ENCODE measurements at places on chromosomes 6 and 20.

DNA sequence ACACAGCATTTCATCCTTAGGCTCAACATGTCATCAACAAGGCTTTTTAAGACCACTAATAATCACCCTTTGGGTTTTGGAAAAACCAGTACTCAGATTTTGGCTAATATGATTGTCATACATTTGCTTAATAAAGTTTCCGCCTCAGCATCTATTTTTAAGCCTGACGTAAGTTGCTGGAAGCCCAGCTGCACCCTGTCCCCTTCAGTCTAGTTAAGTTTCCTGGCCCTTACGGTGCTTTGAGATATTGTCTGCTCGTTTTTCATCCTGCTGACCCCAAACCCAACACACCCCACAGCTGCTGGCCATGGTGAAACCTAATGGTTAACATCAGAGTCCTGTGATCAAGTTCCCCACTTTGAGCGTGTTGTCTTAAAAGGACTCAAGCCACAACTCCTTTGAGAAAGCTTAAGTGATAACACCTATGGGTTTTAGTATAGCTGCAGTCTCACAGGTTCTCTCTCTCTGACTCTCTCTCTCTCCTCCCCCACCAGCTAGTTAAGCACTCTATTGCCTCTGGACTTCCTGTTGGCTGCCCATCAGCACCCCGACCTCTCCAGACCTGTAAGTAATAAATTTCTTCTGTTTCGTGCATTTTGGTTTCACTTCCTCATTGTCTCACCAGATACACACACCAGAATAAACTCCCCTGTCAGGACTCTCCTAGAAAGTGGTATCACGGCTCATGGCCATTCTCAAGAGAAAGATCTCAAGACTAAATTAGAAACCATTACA, 802.0 kb downstream of the C6orf118 start:
- DNase-seq, result no peak
- H3K27ac ChIP-seq, result no peak overlapping the region
- H3K36me3 ChIP-seq, result no peaks in the 10 kb centered on the region
- no peaks in the 10 kb centered on the region for H3K27me3 ChIP-seq

- H3K36me3 ChIP-seq, result no peaks in the 10 kb centered on the region
- peaks cover 92% of the 10 kb centered on the region for H3K4me1 ChIP-seq
- H3K4me3 ChIP-seq, result no peak overlapping the region
- no peak for DNase-seq
- H3K27ac ChIP-seq, result peak overlapping the region; percentile 98
- H3K27me3 ChIP-seq, result no peaks in the 10 kb centered on the region
These were observed 78.4 kb upstream of the CCN6 start for GRCh38 chr6:111975466-111975865.

DNA sequence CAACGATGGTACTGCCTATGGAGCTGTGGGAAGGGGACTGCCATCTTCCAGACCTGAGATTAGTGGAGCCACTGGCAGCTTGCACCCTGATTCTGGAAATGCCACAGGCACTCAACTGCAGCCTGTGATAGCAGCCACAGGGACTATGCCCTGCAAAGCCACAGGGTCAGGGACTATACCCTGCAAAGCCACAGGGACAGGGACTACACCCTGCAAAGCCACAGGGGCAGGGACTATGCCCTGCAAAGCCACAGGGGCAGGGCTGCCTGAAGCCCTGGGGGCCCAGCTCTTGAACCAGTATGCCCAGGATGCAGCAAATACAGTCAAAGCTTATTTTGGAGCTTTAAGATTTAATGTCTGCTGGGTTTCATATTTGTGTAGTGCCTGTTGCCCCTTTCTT, 346.6 kb downstream of the C6orf118 start:
- H3K27me3 ChIP-seq, result no peaks in the 10 kb centered on the region
- H3K4me1 ChIP-seq, result no peaks in the 10 kb centered on the region
- H3K4me3 ChIP-seq, result no peak overlapping the region
- H3K27ac ChIP-seq, result no peak overlapping the region

DNA sequence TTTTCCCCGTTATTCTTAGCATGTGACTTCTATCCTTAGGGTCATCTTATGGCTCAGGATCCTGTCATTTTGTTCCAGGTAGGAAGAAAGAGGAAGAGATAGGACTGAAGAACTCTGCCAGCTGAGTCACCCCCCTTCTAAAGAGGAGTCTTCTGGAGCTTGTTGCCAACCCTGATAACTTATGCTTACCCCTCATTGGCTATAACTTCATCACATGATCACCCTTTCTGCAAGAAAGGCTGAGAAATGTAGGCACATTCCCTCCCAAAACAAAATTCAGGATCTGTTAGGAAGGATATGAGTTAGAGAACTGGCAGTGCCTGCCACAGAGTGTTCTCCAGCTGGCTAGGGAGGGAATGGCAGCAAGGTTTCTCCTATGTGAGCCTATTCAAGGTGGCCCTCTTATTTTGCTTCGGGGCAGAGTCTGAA, 35.6 kb downstream of the ARFGEF2 start:
- no peak for DNase-seq
- H3K27ac ChIP-seq, result no peak overlapping the region
- H3K36me3 ChIP-seq, result peaks cover 76% of the 10 kb centered on the region
- H3K4me3 ChIP-seq, result no peak overlapping the region
- H3K27me3 ChIP-seq, result no peaks in the 10 kb centered on the region
- H3K4me1 ChIP-seq, result no peaks in the 10 kb centered on the region

DNA sequence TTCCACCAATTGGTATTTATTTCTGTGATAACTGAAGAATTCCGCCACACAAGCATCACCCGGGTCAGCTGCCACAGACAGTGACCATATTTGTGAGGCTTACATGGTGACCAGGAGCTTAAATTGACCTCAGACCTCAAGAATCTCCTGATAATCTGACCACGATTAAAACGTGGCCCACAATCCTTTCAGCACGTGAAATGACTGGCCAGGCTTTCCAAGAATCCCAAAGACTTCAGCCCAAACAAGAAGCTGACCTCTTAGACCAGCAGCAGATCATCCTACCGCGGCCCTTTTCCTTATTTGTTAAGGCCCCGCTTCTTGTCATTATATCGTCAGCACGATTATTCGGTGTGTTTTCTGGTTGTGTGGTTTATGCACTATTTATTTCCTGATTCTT, 45.6 kb upstream of the CD93 start:
- no peak for DNase-seq
- H3K4me1 ChIP-seq, result no peaks in the 10 kb centered on the region
- no peaks in the 10 kb centered on the region for H3K27me3 ChIP-seq
- no peak overlapping the region for H3K4me3 ChIP-seq

GRCh38 chr6:125528621-125529041, 220.8 kb upstream of the HEY2 start:
- no peak overlapping the region for H3K27ac ChIP-seq
- peaks cover 3% of the 10 kb centered on the region for H3K4me1 ChIP-seq
- no peaks in the 10 kb centered on the region for H3K36me3 ChIP-seq
- H3K27me3 ChIP-seq, result peaks cover 31% of the 10 kb centered on the region

GRCh38 chr6:82348130-82348529, 15.5 kb upstream of the TPBG start:
- peaks cover 9% of the 10 kb centered on the region for H3K27me3 ChIP-seq
- H3K4me1 ChIP-seq, result no peaks in the 10 kb centered on the region
- no peak for DNase-seq
- H3K4me3 ChIP-seq, result no peak overlapping the region

DNA sequence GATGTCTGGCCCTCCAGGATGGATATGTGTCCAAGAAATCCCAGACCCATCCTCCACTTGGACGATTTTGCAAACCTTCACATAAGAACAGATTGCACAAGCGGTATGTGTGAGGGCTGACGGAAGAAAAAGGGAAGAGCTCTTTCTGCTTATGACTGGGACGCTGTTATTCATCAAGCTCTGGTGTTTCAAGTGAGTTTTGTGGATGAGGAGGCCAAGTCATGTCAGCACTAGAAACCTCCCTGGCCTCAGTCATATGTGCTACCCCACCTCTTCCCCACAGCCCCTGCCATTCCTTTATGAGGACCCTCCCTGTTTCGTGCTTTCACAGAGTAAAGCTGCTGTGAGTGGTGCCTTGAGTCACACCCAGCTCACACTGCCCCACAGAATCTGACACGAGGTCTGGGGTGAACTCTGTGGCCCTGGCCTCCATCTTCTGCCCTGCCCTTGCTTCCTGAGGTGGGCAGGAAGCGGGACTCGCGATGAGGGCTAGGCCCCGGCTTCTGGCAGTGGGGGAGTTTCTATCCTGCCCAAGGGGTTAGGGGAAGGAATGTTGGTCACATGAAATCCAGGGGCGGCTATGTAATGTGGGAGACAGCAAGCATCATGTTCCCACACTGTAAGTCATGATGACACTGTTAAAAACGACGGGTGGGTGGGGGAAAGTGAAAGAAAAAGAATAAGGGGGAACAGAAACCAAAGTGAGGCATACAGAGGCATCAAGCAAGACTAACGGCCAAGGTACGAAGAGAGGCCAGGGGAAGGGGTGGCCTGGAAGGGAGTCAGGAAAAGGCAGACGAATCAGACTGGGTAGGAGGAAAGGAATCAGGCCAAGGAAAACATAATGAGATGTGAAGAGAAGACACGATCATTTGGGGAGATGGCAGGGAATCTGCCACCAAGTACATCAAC, 78.1 kb downstream of the PRDM1 start:
- H3K36me3 ChIP-seq, result peaks cover 2% of the 10 kb centered on the region
- H3K27ac ChIP-seq, result peak overlapping the region; percentile 54
- H3K4me3 ChIP-seq, result peak overlapping the region; percentile 9
- DNase-seq, result no peak

DNA sequence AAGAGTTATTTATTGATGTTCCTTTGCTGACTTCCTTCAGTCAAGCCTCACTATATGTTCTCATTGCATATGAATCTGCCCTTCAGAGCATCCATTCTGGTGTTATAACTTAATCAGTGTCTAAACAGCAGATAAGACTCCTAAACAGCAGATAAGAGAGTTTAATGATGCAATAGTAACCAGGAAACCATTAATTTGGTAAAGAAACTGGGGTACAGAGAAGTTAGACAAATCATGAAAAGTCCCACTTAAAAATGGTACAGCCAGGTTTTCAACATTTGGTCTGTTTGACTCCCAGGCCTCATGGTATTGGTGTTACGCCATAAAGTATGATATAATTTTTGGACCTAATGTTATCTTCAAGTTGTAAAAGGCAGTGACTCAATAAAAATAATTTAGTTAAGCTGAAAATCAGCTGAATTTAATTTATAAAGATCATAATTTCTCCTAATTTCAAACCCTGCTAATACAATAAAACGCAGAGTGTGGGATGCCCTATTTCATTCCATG, 127.4 kb upstream of the DST start:
- no peaks in the 10 kb centered on the region for H3K4me1 ChIP-seq
- H3K36me3 ChIP-seq, result no peaks in the 10 kb centered on the region
- no peak overlapping the region for H3K4me3 ChIP-seq
- peaks cover 3% of the 10 kb centered on the region for H3K27me3 ChIP-seq
- no peak for DNase-seq

DNA sequence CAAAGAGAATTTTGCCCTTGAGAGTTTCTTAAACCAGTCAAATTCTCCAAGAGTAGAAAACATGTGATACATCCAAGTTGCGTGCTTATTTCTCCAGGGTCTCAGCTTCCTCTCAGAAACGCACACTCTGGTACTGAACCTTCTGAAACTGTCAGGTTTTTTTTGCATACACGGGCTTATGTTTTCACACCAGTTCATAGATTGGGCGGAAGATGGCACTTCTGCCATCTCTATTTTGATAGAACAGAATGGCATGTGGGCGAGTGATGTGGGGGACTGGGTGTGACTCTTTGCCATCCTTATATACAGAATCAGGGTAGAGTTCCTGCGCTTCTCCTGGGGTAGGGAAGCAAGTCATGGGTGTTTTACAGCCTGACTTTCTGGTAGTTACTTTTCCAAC, 56.4 kb downstream of the ADTRP start:
- no peak for DNase-seq
- H3K27ac ChIP-seq, result peak overlapping the region; percentile 87
- peaks cover 13% of the 10 kb centered on the region for H3K36me3 ChIP-seq
- peaks cover 34% of the 10 kb centered on the region for H3K4me1 ChIP-seq
- H3K27me3 ChIP-seq, result no peaks in the 10 kb centered on the region

- DNase-seq, result peak; percentile 67
- peak overlapping the region; percentile 29 for H3K27ac ChIP-seq
- peaks cover 43% of the 10 kb centered on the region for H3K4me1 ChIP-seq
- H3K36me3 ChIP-seq, result peaks cover under 1% of the 10 kb centered on the region
These were observed 210.2 kb downstream of the TMEM200A start for GRCh38 chr6:130575971-130576370.

GRCh38 chr6:37273690-37274089, 15.7 kb upstream of the TMEM217 start:
- no peak for DNase-seq
- peaks cover 38% of the 10 kb centered on the region for H3K36me3 ChIP-seq
- H3K4me1 ChIP-seq, result peaks cover 23% of the 10 kb centered on the region
- H3K4me3 ChIP-seq, result no peak overlapping the region
- H3K27me3 ChIP-seq, result no peaks in the 10 kb centered on the region
- no peak overlapping the region for H3K27ac ChIP-seq

GRCh38 chr6:106849120-106849519, 125.4 kb downstream of the CD24 start:
- DNase-seq, result no peak
- H3K4me3 ChIP-seq, result no peak overlapping the region
- H3K27ac ChIP-seq, result no peak overlapping the region
- H3K36me3 ChIP-seq, result no peaks in the 10 kb centered on the region
- H3K27me3 ChIP-seq, result no peaks in the 10 kb centered on the region

DNA sequence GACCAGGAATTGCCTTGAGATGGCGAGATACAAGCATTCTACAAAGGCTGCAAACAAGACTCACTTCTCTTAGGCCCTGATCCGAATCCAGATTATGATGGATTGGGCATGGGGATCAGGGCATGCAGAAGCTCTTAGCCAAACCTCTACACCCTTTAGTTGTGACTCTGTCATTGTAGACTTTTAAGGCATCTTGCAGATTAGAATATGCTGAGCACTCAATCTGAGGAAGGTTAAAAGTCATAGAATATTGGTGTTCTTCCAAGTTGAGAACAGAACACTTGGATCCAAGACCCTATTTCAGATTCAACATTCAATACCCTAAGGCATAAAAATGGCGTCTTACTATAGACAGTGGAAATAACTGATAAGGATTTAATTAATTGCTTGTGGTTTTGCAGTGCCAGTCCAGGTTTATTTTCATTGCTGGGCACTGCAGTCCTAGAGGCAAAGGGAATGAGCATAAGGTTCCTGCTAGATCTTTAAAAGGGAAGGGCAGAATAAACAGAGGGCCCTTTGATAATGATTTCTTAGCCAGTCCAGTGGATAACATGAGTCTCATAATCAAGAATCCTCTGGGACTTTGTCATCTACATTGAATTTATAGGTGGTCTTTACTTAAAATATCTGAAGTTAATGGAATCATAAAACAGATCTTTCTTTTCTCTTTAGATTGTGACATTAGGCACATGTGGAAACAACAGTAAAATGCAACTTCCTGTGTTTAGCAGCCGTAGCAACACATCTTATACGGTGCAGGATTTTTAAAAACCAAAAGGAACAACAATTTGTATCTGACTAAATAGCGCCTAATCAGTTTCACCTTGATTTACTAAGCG, 17.6 kb downstream of the PHACTR2 start:
- H3K4me1 ChIP-seq, result peaks cover 9% of the 10 kb centered on the region
- no peaks in the 10 kb centered on the region for H3K27me3 ChIP-seq
- H3K4me3 ChIP-seq, result no peak overlapping the region
- no peaks in the 10 kb centered on the region for H3K36me3 ChIP-seq

GRCh38 chr6:44704240-44705150, 317.0 kb downstream of the CDC5L start:
- H3K4me1 ChIP-seq, result peaks cover 7% of the 10 kb centered on the region
- no peak overlapping the region for H3K27ac ChIP-seq
- H3K27me3 ChIP-seq, result no peaks in the 10 kb centered on the region
- no peak for DNase-seq

GRCh38 chr20:5433352-5433751, 116.6 kb upstream of the PROKR2 start:
- H3K4me1 ChIP-seq, result no peaks in the 10 kb centered on the region
- no peak overlapping the region for H3K4me3 ChIP-seq
- H3K27ac ChIP-seq, result no peak overlapping the region
- H3K36me3 ChIP-seq, result no peaks in the 10 kb centered on the region
- DNase-seq, result no peak

GRCh38 chr20:63241272-63241671, 5.6 kb downstream of the BIRC7 start:
- no peak overlapping the region for H3K4me3 ChIP-seq
- H3K36me3 ChIP-seq, result no peaks in the 10 kb centered on the region
- no peak overlapping the region for H3K27ac ChIP-seq
- peaks cover 1% of the 10 kb centered on the region for H3K27me3 ChIP-seq

Measured in naive thymus-derived CD8-positive, alpha-beta T cell (primary cell).